Fibroblast of villous mesenchyme (primary cell): ENCODE measurements at places on chromosomes 1 and 21. TPM values are rescaled to one million over a fixed set of nuclear protein-coding genes. Genes with fewer than 3 reads are reported as not detected.

GORAB gene
- 10.6 and 18.1 TPM in 2 replicates for total RNA-seq

MPL gene
- total RNA-seq: not detected in 2 replicates

TEX38 gene
- under 0.01 TPM in 1 of 2 replicates, not detected in the other for total RNA-seq

CYP4Z1 gene
- total RNA-seq: not detected in 2 replicates

RGS13 gene
- not detected in 2 replicates for total RNA-seq

SERPINC1 gene
- not detected in 2 replicates for total RNA-seq

PDZK1 gene
- total RNA-seq: under 0.01 and 0.32 TPM in 2 replicates

CAMK1G gene
- total RNA-seq: 2.6 and 9.1 TPM in 2 replicates

LCE3E gene
- total RNA-seq: not detected in 2 replicates

LY9 gene
- total RNA-seq: under 0.01 TPM in 1 of 2 replicates, not detected in the other
